ENCODE measurements at places on chromosomes 3 and 15.
A peak's percentile ranks its signal among the peaks of the same experiment; 100 is the strongest.

DNA sequence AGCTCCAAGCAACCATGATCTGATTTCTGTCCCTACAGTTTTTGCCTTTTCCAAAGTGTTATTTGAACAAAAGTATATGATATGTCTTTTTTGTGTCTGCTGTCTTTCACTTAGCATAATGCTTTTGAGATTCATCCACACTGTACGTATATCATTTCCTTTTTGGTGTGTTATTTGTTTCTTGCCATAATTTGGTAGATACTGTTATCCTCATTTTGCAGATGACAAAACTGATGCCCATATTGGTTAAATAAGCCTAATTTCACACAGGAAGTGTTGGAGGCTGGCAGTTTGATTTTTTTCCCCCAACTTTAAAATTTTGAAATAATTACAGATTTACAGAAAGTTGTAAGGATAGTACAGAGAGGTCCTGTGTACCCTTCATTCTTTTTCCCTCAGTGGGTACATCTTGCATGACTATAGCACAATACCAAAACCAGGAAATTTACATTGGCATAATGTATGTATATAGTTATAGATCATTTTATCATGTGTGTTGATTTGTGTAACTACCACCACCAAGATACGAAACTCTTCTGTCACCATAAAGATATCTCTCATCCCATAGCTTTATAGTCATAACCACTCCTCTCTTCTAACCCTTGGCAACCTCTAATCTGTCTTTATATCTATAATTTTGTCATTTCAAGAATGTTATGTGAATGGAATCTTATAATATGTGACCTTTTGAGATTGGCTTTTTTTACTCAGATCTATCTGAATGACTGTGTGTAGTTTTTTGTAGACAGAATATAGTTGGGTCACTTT lies 55.6 kb downstream of the RASA2 start:
- no peak for DNase-seq

GRCh38 chr3:79052054-79052681 lies 715.6 kb downstream of the ROBO1 start:
- no peak for DNase-seq

- no peak for DNase-seq
Observed at GRCh38 chr15:63623232-63623969, 26.2 kb downstream of the FBXL22 start.

GRCh38 chr15:88627463-88627862 lies 6.3 kb downstream of the AEN start:
- DNase-seq, result peak; percentile 93

- DNase-seq, result no peak
Observed at GRCh38 chr3:60877188-60877587, 374.1 kb downstream of the FHIT start.

DNA sequence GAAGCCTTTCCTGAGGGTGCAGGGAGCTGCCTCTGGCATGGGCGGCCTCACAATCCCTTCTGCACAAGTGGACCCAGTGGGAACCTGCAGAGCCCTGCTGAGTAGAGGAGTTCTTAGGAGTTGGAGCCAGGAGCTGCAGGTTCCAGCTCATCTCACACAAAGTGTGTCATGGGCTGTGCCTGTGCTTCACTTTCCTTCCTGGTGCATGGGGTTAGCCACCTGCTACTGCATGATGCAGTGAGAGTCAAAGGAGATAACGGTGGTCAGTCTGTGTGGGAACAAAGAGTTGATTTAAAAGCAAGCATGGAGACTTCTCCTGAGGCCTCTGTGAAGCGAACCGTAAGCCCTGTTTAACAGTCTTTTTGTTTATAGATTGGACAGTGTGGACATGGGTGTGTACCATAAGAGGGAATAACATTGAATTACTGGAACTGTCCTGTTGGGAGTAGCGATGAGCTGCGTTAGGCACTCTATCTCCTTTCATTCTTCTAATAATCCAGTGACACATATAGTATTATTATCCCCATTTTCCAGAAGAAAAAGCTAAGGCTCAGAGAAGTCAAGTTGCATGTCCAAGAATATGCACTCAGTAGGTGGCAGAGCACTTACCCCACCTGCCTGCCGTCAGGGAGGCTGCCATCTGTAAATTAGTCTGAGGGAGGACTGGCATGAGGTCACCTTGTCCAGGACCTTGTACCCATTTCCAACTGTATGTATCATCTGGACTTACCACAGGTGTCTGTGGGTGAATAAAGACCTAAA lies 68.7 kb upstream of the PRR23C start:
- no peak for DNase-seq

GRCh38 chr3:136109499-136109898 lies 86.6 kb downstream of the MSL2 start:
- DNase-seq, result no peak

DNA sequence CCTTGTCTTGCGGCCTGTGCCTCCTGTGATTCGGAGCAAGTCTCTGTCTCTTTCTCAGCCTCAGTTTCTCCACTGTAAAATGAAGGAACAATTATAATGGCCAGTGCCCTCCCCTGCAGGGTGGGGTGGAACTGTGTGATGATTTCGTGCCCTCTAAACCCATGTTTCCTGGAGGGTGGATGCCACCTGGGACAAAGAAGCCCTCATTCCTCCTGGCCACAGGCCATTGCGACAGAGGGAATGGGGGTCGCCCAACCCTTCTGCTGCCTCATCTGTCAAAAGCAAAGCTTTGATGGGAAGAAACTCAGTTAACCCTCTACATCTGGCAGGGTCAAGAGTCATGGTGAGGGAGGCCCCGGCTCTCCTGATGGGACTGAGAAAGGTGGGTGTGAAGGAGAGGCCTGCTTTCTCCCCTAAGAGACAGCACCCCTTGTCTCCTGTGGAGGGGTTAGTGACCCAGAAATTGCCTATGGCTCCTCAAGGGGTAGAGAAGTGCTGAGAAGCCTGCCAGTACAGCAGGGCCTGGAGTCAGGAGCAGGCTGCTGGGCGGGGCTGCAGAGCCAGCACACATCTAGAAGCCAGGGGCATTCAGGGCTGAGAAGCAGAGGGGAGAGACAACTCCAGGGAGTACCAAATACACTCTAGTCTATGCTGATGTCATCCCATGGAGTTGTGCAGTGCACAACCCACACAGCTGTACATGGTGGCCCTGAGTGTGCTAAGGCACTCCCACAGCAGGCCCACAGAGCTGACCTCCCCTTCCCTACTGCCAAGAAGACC lies 61.0 kb downstream of the PLXNA1 start:
- no peak for DNase-seq

GRCh38 chr3:168088106-168088720 lies 7.5 kb downstream of the GOLIM4 start:
- DNase-seq, result peak; percentile 18

GRCh38 chr3:83092521-83093221 lies 1331.2 kb upstream of the GBE1 start:
- no peak for DNase-seq

- no peak for DNase-seq
Observed at GRCh38 chr15:28963711-28964081, 77.9 kb downstream of the APBA2 start.

DNA sequence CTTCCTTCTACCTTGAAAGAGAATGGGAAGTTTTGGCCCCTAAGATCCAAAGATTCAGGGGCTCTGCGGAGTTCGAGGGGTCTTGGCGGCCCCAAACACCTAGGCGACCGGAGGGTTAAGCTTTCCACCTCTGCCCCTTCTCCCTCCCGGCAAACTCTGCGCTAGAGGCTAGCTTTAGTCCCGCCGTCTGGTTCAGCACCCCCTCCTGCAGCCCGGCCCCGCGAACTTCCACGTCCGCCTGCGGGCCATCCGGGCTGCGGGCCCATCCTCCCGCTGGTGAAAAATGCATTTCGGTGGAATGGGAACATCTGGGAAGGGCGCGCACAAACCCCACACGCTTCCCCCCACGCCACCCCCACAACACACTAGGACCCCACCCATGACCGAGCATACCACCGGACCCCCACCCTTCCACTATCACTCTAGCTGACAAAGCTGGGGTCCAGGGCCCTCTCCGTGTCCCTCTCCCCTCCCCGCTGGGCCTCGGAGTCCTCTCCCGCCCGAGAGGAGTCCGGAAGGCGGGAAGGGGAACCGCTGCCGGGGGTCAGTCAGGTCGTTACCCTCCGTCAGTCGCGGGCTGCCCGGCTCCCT lies 1.0 kb downstream of the SHOX2 start:
- DNase-seq, result no peak

DNA sequence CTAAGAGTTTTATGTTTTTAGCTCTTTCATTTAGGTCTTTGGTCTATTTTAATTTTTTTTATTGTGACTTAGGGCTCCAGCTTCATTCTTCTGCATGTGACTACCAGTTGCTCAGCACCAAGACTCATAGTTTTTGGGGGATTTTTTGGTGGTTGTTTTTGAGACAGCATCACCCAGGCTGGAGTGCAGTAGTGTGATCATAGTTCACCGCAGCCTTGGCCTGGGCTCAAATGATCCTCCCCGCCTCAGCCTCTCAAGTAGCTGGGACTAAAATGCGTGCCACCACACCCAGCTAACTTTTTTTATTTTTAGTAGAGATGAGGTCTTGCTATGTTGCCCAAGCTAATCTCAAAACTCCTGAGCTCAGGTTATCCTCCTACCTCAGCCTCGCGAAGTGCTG lies 19.4 kb downstream of the CDV3 start:
- DNase-seq, result no peak

GRCh38 chr15:63524316-63525015 lies 20.1 kb downstream of the USP3 start:
- DNase-seq, result no peak

- DNase-seq, result no peak
Observed at GRCh38 chr3:59810606-59811005, 760.8 kb upstream of the CFAP20DC start.

Data from Jurkat, Clone E6-1 (cell line).